ENCODE measurements at places on chromosomes 2 and 18.

DNA sequence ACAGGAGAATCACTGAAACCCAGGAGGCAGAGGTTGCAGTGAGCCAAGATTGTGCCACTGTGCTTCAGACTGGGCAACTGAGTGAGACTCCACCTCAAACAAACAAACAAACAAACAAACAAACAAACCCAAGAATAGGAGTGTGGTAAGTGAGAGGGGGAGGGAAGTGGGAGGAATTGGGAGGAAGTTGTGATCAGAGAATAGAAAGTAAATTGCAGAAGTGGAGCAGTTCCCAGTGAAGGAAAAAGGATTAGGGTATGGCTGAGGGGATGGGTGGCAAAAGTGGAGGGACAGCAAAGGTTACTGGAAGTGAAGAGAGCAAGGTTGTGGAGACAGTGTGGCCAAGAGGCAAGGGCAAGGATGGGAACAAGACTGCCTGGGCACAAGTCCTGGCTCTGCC lies 41.1 kb upstream of the C1GALT1C1L start:
- no peak for DNase-seq

DNA sequence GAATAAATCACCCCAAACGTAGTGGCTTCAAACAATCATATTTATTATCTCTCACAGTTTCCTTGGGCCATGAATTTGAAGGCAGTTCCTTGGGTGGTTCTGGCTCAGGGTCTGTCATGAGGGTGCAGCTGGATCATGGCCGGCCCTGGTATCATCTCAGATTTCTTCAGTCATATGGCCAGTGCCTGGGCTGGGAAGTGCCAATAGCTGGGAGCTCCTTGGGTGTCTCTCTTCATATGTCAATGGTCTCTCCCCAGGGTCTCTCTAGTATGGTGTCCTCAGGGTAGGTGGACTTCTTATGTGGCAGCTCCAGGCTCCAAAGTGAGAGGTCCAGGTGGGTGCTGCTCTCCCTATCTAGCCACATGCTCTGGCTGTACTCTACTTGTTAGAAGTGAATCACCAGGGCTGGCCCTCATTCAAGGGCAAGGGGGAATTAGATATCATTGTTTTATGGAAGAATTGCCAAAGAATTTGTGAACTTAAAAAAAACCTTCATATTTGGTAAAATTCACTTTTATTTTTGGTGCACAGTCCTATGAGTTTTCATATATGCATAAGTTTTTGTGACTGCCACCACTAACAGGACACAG lies 15.4 kb downstream of the FHOD3 start:
- DNase-seq: no peak

GRCh38 chr2:234143896-234144295 lies 93.4 kb downstream of the SPP2 start:
- DNase-seq: no peak

DNA sequence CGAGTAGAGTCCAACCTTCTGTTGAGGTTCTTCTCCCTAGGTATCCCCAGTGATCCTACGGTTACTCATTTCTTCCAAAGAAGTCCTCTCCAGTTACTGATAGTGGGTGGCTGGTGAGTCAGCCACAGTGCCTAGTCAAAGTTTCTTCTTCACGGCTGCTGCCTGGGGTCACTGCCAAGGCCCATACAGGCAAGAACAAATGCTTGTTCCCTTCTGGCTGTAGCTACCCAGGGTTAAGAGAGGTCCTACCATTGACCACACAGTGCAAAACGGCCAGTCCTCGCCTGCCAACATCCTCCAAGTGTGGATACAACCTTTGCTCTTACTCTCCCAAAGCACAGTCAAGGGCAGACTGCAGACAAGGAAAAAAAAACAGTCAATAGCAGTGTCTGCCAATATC lies 2.9 kb upstream of the PTPN4 start:
- no peak for DNase-seq

DNA sequence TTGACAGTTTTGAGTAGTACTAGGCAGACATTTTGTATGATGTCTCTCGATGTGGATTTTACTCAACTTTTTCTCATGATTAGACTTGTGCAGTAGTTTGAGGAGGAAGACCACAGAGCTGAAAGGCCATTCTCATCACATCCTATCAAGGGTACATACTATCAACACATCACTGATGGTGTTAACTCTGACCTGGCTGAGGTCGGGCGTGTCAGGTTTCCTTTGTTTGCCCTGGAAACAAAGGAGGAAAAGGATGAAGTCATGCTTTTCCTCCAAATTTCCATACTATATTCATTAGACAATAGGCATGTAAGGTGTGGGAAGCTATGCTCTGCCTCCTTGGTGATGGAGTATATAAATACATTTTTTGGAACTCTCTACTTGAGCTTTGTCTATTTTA lies 211.1 kb downstream of the DSEL start:
- no peak for DNase-seq

GRCh38 chr2:30192314-30192713 lies 39.0 kb upstream of the LBH start:
- DNase-seq: no peak

GRCh38 chr2:207503234-207503633 lies 26.5 kb upstream of the CREB1 start:
- peak; percentile 33 for DNase-seq

DNA sequence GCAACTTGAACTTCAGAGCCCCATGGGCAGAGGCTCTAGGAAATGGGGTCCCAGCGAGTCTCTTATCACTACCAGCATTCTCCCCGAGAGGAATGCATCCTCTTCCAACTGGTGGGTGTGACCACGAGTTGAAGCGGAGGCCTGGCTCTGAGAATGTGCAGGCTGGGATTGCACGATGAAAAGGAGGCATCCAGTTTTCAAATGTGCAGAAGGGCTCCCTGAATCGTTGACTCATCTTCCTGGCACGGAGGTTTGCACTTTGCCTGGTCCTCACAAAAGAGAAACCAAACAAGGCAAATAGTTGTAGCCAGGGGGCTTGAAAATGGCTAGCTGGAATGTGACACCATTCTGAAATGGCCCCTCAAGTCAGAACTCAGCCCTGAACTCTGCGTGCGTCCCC lies 216.7 kb downstream of the GLI2 start:
- DNase-seq: no peak

- no peak for DNase-seq
Measured at GRCh38 chr2:71783215-71783614, 329.9 kb downstream of the DYSF start.

DNA sequence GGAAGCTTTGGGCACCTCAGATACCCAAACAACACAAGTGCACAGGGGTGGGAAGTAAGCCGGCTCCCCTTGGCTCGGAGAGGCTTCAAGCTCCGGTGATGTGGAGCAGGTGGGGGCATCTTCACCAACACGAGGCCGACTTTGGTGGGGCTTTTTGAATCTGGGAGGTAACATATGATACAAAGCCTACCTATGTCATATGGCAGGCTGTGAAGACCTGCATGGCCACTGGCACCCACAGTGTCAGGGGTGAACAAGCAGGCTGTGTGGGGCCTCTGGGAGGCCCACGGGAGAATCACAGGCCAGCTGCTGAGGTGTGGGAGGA lies 109.0 kb downstream of the EIPR1 start:
- no peak for DNase-seq

DNA sequence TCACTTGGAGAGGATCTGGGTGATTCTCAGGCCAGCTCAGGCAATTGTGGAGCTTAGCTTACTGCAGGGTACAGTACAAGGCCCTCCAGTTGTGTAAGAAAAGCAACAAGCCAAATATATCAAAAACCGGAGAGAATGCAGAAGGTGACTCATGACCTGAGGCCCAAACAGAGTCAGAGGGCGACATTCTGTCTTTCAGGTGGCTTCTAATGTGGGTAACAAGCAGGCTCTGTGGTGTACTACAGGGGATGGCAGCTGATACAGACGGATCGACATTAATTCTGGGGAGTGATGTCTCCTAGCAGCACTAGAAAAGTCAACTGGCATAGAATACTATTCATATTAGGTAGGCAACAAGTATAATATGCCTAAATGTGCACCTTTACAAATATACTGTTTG lies 219.5 kb upstream of the SOX11 start:
- DNase-seq: no peak

GRCh38 chr18:74141667-74142066 lies 6.0 kb downstream of the FBXO15 start:
- DNase-seq: no peak

DNA sequence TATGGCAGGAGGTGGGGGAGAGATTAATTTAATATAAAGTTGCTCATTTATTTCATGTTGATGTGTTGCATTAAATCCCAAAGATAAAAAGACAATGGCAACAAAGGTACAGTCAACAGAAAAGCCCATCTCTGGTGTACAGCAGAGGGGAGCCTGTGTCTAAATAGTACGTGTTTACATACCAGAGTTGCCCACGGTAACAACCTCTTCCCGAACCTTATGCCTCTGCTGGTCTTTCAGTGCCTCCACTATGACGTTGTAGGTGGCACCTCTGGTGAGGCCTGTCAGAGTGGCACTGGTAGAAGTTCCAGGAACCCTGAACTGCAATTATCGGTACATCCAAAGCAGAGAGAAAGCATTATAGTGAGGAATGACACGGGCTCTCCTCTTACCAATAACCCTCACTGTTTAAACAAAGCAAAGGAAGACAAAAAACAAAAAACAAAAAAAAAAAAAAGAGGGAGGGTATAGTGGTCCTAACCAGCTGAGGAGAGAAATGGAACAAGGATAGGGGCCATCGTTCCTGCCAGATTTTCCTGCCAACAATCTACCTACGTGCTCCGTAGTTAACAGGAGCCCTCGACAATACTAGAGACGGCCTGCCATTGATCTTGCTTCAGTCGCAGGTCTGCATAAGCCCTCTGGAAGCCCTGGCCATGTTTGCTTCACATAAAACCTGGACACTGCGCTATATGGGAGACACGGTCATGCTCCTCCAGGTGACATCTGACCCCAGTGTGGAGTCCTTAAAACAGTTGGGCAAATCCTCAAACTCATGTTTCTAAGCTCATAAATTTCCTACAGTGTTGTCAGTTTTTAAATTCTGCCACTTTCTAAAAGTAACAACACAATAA lies 58.5 kb downstream of the ATIC start:
- DNase-seq: no peak

DNA sequence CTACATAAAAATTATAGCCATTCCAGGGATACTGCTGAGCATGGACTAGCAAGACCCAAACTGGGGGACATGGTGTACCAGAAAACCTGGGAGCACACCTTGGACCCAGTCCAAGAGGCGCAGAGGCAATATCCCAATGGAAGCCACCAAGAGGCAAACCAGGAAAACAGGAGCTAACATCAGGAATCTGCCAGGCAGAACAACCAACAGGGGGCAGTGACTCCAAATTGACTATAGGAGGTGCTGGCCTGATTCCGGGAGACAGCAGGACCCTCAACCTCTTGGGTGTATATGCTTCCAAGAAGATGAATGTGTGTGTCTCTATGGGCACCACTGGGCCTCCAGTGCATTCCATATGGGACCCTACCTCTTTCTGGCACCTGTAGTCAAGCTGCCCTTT lies 172.7 kb upstream of the ARL4C start:
- DNase-seq: no peak

DNA sequence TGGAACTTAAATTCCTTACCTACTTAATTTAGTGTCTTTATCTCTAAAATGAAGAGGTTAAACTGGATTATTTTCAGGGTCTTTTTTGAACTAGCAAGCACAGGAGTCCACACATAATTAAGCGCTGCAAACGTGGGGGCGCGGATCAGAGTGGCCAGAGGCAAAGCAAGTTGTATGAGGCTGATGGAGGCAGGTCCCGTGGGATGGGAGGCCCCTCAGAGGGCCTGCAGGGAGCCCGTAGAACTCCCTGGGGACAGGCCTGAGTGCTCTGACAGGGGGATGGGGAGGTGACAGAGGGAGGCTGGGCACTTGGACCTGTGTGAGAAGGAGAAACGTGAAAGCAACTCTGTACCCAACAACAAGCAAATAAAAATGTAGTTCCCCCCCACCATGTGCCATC lies 177.8 kb downstream of the ACKR3 start:
- DNase-seq: no peak

DNA sequence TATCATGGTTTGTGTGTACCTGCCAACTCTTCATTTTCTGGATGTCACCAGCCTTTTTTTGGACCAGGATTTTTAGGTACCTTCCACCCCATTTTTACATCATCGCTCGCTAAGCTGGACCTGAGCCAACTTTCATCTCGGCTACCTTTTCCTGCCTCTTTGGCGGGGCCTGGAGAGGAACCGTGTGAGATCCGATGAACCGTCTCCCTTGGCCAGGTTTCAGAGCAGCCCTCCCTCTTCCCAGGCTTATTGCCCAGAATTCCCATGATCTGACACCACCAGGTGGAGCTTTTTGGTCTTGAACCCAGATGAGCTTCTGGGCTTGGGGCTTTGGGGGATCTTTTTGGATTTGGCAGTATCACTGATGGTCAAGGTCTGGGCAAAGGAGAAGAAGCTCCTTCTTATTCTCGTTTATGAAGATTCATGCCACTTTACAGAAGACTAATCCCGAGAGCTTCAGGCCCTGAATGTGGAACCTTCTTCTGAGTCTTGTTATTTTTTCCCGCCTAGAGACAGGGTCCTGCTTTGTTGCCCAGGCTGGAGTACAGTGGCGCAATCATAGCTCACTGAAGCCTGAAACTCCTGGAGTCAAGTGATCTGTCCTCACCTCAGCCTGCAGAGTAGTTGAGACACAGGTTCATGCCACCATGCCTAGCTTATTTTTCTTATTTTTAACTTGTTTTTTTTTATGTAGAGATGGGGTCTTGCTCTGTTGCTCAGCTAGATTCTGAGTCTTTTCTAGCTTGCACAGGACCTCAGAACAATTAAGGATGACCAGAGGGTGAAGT lies 50.4 kb downstream of the GATA6 start:
- no peak for DNase-seq

GRCh38 chr2:3631851-3632659 lies 25.9 kb upstream of the ALLC start:
- no peak for DNase-seq

DNA sequence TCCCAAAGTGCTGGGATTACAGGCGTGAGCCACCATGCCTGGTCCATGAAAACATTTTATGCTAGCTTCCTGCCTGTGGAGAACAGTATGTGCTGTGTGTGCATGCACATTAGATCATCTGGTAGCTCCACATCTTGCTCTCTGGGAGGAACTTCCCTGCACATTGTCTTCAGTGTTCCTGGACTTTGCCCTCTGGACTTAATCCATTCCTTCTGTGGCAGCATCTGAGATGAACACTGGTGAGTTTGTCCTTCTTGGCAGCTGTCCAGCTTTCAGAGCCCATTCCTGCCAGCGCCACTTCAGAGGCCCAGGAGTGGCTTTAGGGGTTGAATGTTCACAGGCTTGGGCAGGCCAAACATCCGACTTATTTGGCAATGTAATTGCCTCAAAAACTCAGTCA lies 65.2 kb downstream of the POU3F3 start:
- no peak for DNase-seq

GRCh38 chr2:120992791-120993555 lies 257.3 kb downstream of the GLI2 start:
- DNase-seq: no peak

Data from stimulated activated naive B cell treated with anti-CD40 and anti-IgM and Interleukin-4, amounts not matched to agents 10 μg/mL and 1 μg/mL and 100 μg/mL, for 72 hours (primary cell).